Stimulated activated effector memory CD8-positive, alpha-beta T cell treated with anti-CD3 and anti-CD28 coated beads, Interleukin-12 subunit alpha, Interleukin-12 subunit beta, amount 100 ng/mL, for 72 hours (primary cell): ENCODE measurements at places on chromosomes 1 and 21.

- no peak for DNase-seq
Observed at GRCh38 chr1:94597701-94598100, 56.1 kb upstream of the F3 start.

DNA sequence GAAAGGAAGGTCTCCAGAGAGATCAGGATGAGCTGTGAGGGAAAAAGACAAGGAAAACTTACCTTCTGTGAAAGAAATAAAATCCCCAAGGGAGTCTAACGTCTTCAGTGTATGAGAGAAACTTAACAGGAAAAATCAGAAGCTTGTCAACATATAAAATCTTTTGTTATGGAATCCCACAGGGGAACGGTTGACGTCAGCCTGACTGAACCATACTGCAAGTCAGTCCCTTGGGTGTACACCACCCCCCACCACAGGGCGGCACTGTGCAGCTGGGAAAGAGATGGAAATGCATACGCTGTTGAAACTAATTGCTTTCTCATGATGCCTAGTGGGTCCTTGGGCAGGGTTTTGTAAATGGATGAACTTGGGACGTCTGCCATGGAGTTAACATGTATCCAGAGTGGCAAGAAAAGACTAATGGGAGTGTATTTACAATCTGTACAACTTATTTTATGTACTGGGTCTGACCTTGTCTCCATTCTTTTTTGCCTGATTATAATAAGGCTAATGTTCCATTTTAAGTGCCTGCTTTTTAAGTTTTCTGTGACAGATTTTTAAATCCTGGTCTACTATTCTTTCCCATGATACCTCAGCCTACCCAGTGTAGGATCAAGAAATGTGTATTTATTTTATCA, 22.7 kb downstream of the UTP25 start:
- DNase-seq = no peak

GRCh38 chr1:29460041-29460610, 223.8 kb downstream of the PTPRU start:
- no peak for DNase-seq

GRCh38 chr1:14636897-14637632, 38.6 kb downstream of the KAZN start:
- DNase-seq = no peak

DNA sequence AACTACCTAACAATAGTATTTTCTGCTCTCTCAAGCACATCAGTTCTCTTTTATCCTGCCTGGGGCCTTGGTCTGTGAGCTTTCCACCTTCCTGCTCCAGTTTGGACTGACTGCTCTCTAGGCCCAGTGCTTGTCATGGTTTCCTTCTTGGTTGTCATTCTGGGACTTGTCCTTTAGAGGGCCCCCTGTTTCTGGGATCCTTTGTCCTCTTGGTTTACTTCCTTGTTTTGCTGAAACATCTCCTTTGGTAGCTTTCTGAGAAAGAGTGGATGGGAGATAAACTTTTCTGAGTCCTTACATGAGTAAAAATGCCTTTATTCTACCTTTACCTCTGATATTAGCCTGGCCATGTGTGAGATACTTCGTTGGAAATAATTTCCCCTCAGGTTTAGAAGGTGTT, 4.7 kb downstream of the SLC1A7 start:
- DNase-seq = no peak

DNA sequence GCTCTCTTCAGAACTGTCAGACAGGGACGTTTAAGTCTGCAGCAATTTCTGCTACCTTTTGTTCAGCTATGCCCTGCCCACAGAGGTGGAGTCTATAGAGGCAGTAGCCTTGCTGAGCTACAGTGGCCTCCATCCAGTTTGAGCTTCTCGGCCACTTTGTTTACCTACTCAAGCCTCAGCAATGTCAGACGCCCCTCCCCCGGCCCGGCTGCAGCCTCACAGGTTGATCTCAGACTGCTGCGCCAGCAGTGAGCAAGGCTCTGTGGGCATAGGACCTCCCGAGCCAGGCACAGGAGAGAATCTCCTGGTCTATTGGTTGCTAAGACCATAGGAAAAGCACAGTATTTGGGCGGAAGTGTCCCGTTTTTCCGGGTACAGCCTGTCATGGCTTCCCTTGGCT, 89.9 kb upstream of the PDC start:
- no peak for DNase-seq

- no peak for DNase-seq
Observed at GRCh38 chr1:77824694-77825093, 45.2 kb downstream of the MIGA1 start.

- DNase-seq = no peak
Observed at GRCh38 chr1:6584126-6585080, 4.6 kb downstream of the ZBTB48 start.

DNA sequence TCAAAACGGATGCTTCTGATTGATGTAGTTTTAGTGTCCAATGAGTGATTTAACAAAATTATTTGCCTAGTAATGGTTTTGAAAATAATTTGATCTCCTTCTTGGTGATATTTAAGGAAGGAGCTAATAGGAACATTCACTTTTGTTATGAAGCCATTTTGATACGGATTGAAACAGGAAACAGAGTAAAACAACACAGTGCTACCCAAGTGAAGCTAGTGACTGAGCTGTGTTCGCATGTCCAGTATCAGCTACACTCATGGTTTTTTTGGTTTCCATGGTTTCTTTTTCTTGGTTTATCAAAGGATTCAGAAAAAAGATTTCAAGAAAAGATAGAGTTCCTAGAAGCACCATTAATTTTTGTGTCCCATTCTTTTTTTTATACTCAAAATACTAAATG, 40.1 kb upstream of the PLEKHO1 start:
- DNase-seq = no peak

DNA sequence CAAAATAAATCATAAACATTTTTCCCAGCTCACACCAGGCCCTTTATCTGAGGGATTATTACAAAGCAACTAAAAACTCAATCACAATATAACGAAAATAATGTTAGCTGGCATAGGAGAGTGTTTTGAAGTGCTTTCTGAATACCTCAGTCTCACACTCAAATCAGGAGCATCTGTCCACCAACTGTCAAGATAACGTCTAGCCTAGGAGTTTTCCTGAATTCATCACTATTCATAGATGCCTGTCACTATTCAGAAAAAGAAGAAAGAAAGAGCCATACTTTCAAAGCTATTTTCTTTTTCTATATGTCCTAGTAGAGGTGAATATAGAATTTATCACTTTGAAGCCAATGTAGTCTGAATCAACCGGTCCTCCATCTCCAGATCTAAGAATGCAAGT, 127.0 kb downstream of the AKT3 start:
- no peak for DNase-seq

GRCh38 chr1:78678324-78678723, 28.7 kb downstream of the IFI44 start:
- DNase-seq = no peak

DNA sequence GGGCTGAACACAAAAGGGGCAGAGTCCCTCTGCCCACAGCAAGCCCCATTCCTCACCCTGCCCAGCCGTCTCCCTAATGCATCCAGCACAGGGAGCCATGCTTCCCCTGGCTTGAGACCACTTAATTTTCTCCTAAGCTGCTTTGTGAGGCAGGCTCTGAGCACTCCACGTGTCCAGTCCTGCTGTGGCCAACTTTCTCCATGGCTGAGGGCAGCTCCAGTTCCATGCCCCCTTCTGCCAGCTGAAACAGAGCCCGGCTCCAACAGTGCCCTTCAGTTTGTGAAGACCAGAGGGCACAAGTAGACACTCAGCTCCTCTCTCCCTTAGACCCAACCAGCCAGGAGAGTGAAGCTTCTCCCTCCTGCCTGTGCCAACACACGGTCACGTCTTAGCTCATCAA, 33.8 kb downstream of the PLEKHA6 start:
- DNase-seq = no peak

DNA sequence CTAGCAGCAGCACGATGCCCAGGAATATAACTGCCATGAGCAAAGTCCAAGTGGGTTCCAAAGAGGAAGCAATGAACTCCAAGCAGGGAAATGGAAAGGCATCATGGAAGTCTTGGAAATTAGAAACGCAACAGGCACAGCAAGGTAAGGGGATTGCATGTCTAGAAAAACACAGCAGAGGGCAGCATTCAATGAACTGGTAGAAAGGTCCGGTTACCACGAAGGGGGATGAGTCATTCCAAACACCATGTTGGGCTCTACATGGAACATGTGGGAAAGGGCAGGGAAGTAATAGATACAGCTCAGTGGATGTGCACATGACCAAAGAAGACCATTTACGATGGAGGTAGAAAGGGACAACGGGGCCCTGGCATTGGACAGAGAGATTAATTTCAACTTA, 36.4 kb downstream of the RXRG start:
- DNase-seq = no peak

GRCh38 chr21:37758982-37759381, 157.3 kb downstream of the KCNJ6 start:
- DNase-seq = no peak

- DNase-seq = no peak
Observed at GRCh38 chr1:68269637-68270430, 37.5 kb upstream of the WLS start.

GRCh38 chr1:68228851-68229250, 3.5 kb downstream of the WLS start:
- no peak for DNase-seq

- peak; percentile 89 for DNase-seq
Observed at GRCh38 chr1:235999259-235999925, 65.5 kb downstream of the NID1 start.

- no peak for DNase-seq
Observed at GRCh38 chr1:147648933-147649332, 21.4 kb downstream of the ACP6 start.

DNA sequence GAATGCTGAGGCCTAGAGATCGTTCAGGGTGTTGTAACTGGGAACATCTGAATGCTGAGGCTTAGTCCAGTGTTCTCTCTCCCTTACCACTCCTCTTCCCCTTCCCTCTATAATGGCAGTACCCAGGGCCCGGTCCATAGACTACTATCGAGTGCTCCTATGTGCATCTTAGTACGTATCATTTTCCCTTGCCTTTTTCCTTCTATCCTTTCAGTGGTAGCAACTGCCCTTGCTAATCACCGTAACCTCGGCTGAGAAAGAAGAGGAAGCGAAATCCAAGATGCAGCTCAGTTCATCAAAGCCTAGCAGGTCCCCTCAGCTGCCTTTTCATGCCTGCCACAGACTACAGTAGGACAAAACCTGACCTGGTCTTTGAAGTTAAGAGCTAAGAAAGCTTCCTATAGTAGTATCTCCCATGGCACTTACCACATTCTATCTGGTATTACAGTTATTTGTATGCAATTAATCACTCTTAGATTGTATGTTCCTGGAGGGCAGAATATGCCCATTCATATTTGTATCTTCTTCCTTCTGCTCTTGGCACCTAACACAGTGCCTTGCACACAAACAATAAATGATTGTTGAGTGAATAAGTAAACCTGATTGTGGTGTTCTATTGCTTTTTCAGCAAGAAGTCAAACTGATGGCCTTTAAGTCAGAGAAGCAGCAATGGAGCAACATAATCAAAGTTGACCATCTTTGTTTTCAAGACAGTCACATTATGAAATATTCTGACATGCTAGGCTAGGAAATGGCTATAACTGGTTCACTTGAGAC, 22.4 kb downstream of the CNIH4 start:
- DNase-seq = no peak

DNA sequence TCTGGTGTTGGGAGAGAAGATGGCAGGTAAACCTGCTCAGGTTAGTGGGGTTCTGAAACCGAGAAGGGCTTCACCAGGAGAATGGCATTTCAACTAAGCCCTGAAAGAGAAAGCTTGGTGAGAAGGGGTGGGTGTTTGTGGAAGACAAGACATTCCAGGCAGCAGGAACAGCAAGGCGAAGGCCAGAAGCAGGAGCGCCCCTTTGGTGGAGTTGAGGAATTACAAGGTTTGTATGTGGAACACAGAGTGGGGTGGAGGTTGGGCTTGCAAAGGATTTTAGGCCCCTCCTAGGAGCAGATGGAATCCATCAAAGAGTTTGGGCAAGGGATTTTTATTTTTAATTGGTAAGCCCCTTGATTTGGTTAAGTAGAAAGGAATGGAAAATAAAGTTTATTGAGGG, 24.8 kb upstream of the ELOA start:
- no peak for DNase-seq

DNA sequence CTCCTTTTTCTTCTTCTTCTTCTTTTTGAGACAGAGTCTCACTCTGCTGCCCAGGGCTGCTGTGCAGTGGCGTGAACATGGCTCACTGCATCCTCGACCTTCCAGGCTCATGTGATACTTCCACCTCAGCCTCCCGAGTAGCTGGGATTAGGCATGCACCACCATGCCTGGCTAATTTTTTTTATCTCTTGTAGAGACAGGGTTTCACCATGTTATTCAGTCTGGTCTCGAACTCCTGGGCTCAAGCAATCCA, 13.0 kb upstream of the PADI1 start:
- DNase-seq = no peak

DNA sequence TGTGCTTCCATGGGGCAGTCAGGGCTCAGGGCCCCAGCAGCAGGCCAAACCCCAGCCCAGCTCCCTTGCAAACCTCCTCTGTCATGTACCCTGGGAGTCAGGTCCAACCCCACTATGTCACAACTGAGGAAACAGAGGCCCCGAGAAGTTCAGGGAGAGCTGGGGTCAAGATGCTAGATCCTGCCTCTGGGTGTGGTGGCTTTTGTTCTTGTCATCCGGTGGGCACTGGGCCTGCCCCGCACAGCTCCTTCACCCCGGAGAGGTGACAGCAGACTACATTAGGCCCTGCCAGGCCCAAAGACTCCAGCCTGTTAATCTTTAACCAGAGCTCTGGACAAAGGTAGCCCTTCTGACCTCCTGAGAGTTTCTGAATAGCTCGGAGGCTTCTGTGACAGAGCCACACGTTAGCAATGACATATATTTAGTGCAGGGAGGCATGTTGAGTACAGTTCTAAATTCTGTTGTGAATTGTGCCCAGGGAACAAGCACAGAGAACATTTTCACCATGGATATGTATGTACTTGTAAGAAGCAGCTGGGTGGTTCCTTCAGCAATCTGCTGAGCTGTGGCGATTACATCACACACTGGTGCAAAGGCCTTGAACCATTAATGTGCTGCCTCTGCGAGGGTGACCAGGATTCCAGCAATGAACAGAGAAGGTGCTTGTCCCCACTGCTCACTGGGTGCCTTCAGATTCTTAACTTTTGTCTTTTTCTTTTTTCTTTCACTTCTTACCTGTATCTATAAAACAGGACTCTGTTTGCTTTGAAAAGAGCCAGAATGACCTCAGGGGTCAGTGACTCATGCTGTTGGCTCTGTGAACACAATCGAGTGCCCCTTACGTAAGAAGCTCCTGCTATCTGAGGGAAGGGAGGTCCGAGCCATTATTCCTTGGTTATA, 102.8 kb downstream of the RHOU start:
- no peak for DNase-seq

DNA sequence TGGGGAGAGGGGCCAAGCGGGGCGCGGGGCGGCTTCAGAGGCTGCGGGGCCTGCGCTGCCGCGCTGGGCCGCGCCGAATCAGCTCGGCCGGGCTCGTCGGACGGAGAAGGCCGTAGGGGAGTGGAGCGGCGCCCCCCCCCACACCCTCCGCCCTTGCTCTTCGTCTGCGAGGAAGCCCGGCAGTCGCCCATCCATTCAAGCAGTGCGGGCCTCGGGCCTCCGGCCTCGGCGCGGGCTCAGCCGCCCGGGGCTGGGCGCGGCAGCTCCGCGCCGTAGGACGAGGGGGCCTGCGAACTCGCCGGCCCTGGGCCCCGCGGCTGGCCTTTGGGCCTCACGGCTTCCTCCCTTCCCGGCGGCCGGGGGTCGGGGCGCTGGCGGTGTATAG, 564 bp downstream of the CTPS1 start:
- DNase-seq = no peak
